ENCODE measurements at places on chromosomes 11 and 22.

DNA sequence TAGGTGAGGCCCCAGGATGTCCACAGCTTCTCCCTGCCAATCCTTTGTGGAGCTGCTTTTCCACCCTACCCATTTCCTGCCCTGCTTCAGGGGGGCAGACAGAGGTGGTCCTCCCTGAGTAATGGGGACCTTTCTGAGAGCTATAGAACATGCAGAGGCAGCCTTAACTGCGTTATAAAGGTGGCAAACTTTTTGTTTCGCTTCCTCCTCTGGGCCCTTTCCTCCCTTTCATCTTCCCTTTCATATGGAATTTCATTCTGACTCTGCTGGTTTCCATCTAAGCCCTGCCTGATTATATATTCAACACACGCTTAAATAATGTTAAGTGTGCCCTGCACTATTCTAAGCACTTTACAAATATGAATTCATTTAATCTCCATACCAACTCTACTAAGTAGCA lies 169.3 kb upstream of the E2F8 start:
- no peak for DNase-seq

GRCh38 chr22:33443683-33444082 lies 385.5 kb upstream of the SYN3 start:
- DNase-seq = no peak

GRCh38 chr11:123523539-123523938 lies 93.5 kb downstream of the GRAMD1B start:
- no peak for DNase-seq

DNA sequence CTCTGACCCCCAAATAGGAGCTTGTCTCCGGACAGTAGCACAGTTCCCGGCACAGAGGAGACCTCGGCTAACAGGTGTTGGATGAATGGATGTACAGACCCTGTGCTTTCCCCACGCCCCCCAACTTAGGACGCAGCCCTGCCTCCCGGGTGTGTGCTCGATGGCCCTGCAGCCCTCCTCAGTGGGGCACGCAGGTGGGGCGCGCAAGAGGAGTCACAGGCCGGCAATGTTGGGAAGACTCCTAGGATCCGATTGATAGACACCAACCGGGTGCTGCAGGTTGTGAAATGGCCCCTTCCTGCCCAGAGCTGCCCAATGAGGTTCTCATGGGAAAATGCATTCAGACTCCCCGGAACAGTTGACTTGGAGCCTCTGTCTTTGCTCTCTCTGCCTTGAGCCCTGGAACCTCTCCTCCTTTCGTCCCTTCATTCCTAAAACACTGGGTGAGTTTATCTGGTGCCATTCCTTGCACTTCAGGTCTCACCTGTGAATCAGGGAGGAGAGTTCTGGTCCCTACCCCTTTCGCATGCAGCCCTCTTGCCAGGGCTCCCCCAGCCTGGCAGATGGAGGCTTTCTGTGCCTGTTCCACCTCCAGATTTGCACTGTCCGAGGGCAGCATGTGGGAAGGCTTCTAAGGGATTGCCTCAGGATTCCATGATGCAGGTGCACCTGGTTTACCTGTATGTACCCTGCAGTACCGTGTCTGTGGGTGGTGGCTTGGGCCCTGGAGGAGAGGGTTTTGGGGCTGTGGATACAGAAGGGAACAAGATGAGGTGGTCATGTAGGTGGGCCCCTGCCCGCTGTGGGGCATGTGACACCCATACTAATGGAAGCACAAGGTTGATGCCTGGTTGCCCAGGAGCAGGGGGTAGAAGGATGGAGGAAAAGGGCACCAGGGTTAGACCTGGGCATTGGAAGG lies 1.2 kb downstream of the MICALL1 start:
- no peak for DNase-seq

DNA sequence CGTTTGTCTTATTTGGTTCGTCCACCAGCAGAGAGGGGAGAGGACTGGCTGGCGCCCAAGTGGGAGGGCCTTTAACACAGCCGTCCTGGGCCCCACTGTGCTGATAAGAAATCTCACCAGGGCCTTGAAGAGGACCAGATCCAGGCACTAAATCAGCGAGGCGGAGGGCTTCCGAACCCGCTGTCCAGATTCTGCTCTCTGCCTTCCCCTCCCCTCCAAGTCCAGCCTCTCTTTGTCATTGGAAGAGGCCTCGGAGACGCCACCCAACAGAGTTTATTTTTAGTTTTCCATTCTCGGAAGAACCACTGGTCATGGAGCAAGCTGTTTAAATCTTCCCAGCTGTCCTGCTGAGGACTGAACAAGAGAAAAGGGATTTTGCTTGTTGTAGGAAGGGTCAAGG lies 9.3 kb upstream of the FXYD6 start:
- DNase-seq = no peak

DNA sequence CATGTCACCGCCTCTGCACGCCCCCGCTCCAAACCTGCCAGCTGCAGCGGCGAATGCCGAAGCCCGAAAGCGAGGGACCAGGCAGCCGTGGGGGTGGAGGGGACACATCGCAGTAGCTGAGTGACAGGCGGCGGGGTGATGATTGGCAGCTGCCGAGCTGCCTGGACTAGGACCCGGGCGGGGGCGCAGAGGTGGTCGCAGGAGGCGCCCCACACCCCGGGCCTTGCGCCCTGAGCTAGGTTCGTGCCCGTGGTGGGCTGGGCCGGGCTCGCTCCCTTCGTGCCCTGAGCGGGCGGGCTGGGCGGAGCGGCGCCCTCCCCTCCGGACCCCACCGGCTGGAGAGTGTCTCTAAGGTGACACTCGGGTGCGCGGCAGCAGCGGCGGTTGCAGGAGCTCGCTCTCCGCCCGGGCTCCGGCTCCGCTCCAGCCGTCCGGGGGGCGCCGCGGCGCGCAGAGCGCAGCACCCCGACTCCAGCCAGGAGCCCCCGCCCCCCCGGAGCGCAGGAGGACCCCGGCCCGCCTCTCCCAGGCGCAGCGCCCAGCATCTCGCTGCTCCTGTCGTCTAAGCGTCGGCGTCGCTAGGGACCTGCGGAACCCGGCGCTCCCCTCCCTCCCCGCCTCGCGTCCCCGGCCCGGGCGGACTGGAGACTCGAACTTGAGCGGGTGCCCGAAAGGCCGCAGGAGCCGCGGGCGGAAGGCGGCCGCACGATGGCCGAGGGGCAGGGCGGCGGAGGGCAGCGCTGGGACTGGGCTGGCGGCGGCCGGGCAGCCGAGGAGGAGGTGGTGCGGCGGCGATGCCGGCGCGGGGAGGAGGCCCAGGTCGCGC lies 14.5 kb upstream of the DGKZ start:
- DNase-seq = no peak

GRCh38 chr11:20156876-20157613 lies 3.2 kb downstream of the DBX1 start:
- no peak for DNase-seq

- no peak for DNase-seq
Measured at GRCh38 chr11:8933931-8934330, 1.2 kb upstream of the C11orf16 start.

DNA sequence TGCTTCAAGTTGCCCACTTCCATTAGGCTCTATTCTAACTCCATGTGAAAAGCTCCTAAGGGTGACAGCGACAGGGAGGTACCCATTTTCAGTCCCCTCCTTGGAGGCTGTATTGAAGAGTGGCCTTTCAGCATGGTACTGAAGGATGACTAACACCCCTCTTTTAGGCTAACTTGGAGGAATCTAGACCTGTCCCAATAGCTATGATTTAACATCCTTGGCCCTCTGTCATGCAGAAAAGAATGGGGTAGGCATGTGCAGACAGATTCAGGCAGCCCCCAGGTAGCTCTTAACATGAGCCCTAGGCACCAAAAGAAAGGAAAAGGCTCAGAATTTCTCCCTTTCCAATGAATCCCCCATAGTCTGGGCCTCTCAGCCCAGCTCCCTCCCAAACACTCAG lies 89.3 kb upstream of the AMOTL1 start:
- DNase-seq = no peak

DNA sequence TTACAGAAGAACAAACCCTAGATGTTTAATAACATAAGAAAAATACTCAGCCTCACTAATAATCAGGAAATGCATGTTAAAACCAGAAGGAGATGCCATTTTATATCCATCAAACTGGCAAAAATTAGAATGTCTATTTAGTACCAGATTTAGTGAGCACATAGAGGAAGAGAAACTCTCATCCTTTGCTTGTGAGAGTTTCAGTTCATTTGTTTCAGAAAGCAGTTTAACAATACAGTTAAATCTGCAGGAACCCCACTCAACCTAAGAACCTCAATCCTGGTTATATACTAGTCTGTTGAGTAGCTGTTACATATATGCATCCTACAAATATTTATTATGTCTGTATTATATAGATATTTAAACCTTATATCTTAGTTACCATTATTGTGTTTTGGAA lies 172.6 kb downstream of the WNT11 start:
- no peak for DNase-seq

- no peak for DNase-seq
Measured at GRCh38 chr11:67054346-67054835, 2.3 kb upstream of the RHOD start.

DNA sequence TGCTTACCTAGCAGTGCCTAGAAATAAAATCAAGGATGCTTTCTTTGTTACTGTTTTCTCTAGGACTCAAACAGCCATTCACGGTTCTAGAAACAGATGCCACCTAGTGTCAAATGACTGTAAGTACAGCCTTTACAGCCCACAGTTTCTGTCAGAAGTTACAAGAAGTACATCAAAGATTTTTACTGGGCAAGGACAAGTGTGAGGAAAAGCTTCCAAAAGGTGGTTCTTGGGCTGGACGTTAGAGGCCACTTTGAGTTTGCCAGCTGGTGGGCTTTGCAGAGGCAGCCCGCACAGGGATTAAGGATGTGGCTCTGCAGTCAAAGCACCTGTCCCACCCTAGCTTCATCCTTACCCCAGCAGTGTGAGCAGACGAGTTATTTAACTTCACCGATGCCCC lies 6.9 kb downstream of the KMT5B start:
- DNase-seq = no peak

DNA sequence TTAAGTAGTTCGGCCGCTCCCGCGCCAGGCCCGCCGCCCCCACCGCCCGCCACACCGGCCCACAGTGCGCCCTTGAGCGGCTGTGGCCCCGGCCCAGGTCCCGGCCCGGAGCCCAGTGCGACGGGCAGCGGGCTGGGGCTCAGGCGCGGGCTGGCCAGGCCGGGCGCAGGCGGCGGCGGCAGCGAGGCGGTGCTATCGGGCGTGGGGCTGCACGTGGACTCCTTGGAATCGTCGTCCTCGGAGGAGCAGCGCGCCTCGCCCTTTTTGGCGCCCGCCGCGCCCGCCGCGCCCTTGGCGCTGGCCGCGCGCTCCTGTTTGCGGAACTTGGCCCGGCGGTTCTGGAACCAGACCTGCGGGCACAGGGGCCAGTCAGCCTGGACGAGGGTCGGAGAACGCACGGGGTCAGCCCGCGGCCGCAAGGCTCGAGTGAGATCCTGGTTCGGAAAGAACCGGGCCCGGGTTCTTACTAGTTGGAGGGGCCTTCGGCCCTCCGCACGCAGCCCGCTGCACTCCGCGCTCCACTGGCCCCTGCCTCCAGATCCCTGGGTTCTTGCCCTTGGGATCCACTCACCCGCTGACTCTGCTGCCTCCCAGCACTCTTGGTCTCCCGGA lies 4.0 kb downstream of the PHOX2A start:
- no peak for DNase-seq

DNA sequence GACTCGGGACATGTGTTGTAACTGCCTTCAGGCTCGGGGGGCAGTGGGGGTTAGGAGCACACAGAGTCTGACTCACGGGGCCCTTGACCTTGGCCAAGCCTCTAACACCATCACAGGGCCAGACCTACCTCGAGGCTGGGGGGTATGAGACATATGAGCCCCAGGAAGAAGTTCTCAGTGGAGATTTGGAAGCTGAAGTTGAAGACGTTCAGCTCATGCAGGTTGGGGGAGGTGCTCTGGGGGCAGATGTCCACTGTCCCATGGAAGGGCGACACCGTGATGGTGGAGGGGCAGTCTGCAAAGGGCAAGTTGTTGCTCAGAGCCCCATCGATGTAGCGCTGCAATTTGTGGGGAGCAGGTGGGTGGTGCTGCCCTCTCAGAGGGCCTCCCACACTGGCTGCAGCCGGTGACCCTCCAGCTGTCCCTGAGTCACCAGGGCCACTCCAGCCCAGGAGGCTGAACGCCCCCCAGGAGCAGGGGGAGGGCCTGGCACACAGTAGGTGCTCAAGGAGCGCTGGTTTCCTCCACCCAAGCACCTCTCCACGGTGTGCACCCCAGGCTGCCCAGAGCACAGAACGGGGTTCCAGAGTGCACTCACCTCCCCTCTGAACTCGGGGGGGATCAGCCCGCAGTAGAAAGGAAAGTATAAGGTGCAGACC lies 2.5 kb downstream of the PNPLA5 start:
- no peak for DNase-seq

GRCh38 chr11:86571273-86571948 lies 101.0 kb downstream of the ME3 start:
- DNase-seq = peak; percentile 31

- DNase-seq = no peak
Measured at GRCh38 chr11:43212279-43212678, 99.5 kb upstream of the API5 start.

- no peak for DNase-seq
Measured at GRCh38 chr11:126384449-126385070, 29.1 kb downstream of the ST3GAL4 start.

GRCh38 chr11:110308071-110308470 lies 11.7 kb upstream of the RDX start:
- DNase-seq = no peak

DNA sequence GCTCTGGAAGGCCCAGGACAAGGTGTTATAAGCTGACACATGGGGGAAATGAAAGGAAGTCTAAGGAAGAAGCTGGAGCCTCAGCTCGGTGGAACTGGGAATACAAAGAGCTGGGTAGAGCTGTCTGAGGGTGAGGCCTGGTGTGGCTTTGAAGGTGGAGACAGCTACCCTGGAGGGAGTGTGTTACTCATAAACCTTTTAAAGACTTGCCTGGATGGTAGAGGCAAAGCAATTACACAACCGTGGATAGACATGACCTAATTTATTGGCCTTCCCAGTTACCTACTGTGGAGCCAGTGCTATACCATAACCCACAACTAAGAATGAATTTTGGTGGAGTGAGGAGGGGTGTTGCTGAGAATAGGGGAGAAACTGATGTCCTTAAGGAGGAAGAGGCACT lies 22.6 kb downstream of the EXPH5 start:
- no peak for DNase-seq

GRCh38 chr11:95659088-95659487 lies 130.5 kb downstream of the FAM76B start:
- DNase-seq = no peak

DNA sequence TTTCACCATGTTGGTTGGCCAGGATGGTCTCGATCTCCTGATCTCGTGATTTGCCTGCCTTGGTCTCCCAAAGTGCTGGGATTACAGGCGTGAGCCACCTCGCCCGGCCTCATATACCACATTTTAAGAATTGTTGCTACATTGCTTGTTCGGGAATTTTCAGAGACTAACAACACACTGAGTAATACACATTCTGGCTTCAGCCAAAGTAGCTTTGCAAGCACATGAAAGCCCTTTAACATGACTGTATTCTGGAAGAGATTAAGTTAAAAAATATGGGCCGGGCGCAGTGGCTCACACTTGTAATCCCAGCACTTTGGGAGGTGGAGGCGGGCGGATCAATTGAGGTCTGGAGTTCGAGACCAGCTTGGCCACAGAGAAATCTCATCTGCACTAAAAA lies 15.0 kb downstream of the CRTAM start:
- DNase-seq = no peak

GRCh38 chr22:46172522-46173110 lies 22.3 kb downstream of the PPARA start:
- no peak for DNase-seq

GRCh38 chr11:69297787-69298266 lies 3.9 kb downstream of the MYEOV start:
- DNase-seq = no peak

All from neural crest cell (in vitro differentiated cells).